ENCODE measurements at places on chromosomes 6 and 20. TPM values are rescaled to one million over a fixed set of nuclear protein-coding genes. Genes with fewer than 3 reads are reported as not detected.

GTSF1L gene
- total RNA-seq, result not detected

SLC13A3 gene
- 0.13 TPM for total RNA-seq

ASIP gene
- total RNA-seq, result not detected

PPT2 gene
- total RNA-seq, result 9.3 TPM

MAK gene
- total RNA-seq, result 0.10 TPM

CTCFL gene
- total RNA-seq, result not detected

PFDN4 gene
- 65.0 TPM for total RNA-seq

FOXQ1 gene
- total RNA-seq, result 3.5 TPM

HLA-DMB gene
- total RNA-seq, result 2.3 TPM

VARS1 gene
- 55.8 TPM for total RNA-seq

TFAP2B gene
- total RNA-seq, result not detected

C6orf58 gene
- total RNA-seq, result 0.33 TPM

GPLD1 gene
- total RNA-seq, result 1.3 TPM

DAAM2 gene
- total RNA-seq, result not detected

EYA2 gene
- total RNA-seq, result 3.0 TPM

IP6K3 gene
- total RNA-seq, result not detected

All from A549 treated with RU486 at 1 μM for 4 hours (cell line).